Kidney (tissue), 22 donors: ENCODE measurements at places on chromosomes 3 and 15. TPM values are rescaled to one million over a fixed set of nuclear protein-coding genes. Genes with fewer than 3 reads are reported as not detected.

DNA sequence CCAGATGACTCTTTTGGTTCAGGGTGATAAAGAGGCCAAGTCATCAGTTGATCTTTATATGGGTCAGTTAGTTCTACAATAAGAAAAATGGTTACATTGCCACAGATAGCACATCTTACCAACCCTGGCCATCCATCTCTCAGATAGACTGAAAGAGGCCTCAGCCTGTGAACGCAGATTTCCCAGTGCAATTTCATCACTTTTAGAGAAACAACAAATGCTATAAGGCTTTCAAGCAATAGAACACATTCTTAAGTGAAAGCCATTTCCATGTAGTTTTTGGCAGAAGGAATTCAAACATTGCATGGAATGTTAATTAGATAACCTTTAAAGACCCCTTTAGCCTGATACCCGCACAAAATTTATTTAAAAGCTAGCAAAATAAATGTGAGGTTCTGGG lies 200.6 kb upstream of the ZBTB20 start:
- H3K4me1 ChIP-seq: no peaks in the 10 kb centered on the region
- no peak overlapping the region for H3K4me3 ChIP-seq
- no peak overlapping the region for H3K27ac ChIP-seq
- H3K27me3 ChIP-seq: no peaks in the 10 kb centered on the region

- no peaks in the 10 kb centered on the region for H3K4me1 ChIP-seq
- no peak for DNase-seq
- no peak overlapping the region for H3K4me3 ChIP-seq
Measured at GRCh38 chr15:62624547-62625378, 417.8 kb upstream of the TPM1 start.

GRCh38 chr15:56894601-56895000 lies 23.8 kb upstream of the TCF12 start:
- H3K27me3 ChIP-seq: no peaks in the 10 kb centered on the region
- H3K27ac ChIP-seq: no peak overlapping the region
- no peaks in the 10 kb centered on the region for H3K36me3 ChIP-seq
- no peak overlapping the region for H3K4me3 ChIP-seq
- no peaks in the 10 kb centered on the region for H3K4me1 ChIP-seq

GRCh38 chr3:19598870-19599269 lies 335.1 kb downstream of the EFHB start:
- no peaks in the 10 kb centered on the region for H3K36me3 ChIP-seq
- H3K27me3 ChIP-seq: no peaks in the 10 kb centered on the region
- no peak for DNase-seq
- H3K4me3 ChIP-seq: no peak overlapping the region
- no peaks in the 10 kb centered on the region for H3K4me1 ChIP-seq

The PRSS50 gene
- 0.35 TPM for total RNA-seq

DNA sequence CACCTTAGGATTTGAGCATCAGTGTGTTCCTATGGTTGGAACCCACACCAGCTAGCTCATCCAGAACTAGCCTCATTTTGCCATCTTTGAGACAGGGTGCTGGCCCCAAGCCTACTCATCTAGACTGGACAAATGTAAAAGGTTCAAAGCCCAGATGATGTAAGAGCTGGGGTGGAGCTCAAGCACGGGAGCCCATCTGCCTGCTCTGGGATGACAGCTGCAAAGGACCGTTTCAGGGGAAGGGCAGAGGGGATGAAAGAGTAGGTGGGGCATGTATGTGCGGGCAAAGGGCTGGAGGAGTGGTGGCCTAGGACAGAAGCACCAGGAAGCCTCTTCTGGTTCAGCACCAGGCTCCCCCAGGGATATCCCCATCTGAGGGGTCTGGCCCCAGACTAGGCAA lies 15.8 kb downstream of the CLK3 start:
- H3K27ac ChIP-seq: no peak overlapping the region
- no peaks in the 10 kb centered on the region for H3K4me1 ChIP-seq
- peaks cover 72% of the 10 kb centered on the region for H3K36me3 ChIP-seq
- no peak overlapping the region for H3K4me3 ChIP-seq
- no peaks in the 10 kb centered on the region for H3K27me3 ChIP-seq
